ENCODE measurements at places on chromosomes 4 and X. TPM values are rescaled to one million over a fixed set of nuclear protein-coding genes. Genes with fewer than 3 reads are reported as not detected.

GRCh38 chr4:8282134-8282641 is 12.6 kb downstream of the HTRA3 start:
- no peak for DNase-seq

GRCh38 chrX:45794323-45794994 is 593.8 kb upstream of the DIPK2B start:
- no peak for DNase-seq

DNA sequence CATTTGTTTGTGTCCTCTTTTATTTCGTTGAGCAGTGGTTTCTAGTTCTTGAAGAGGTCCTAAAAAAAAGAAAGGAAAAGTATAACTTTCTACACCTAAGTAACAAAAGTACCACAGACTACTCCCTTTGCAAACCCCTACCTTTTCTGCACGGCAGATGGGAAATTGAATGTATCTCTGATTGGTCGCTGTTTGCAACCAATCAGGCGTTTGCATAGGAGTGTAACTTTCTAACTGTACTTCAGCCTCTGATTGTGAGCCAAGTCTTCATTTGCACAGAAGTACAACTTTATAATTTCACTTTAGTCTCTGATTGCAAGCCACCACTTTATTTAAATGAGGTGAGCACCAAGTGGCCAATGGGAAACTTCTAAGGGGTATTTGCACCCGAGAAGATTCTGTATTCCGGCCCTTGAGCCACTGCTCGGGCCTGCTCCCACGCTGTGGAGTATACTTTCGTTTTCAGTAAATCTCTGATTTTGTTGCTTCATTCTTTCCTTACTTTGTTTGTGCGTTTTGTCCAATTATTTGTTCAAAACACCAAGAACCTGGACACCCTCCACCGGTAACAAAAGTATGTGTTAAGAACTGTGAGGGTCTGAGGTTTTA is 40.3 kb upstream of the FHL1 start:
- no peak for DNase-seq

DNA sequence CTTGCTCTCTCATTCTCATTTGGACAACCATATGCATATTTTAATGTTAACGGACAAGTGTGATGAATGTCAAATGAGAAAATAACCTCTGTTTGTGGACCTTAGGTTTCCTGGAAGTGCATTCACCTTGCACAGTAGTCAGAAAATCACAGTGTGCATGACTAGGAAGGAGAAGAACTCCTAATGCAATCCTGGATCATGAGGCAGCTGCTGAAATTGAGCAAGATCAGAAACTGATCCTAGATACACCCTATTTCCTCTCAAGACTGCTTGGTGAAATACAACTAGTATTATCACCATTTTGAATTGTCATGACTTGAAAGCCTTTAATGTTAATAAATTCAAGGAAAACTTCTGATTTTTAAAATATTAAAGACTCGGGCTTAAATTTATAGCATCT is 1148.9 kb downstream of the STIM2 start:
- no peak for DNase-seq

- peak; percentile 33 for DNase-seq
Measured at GRCh38 chrX:11380187-11380844, 87.1 kb downstream of the AMELX start.

GPRIN3 gene
- 1.0 TPM for total RNA-seq

GRCh38 chr4:185573651-185574199 is 38.4 kb upstream of the PDLIM3 start:
- peak; percentile 88 for DNase-seq

MUC7 gene
- not detected for total RNA-seq

GRCh38 chr4:141077611-141078225 is 55.6 kb downstream of the RNF150 start:
- DNase-seq = no peak

DNA sequence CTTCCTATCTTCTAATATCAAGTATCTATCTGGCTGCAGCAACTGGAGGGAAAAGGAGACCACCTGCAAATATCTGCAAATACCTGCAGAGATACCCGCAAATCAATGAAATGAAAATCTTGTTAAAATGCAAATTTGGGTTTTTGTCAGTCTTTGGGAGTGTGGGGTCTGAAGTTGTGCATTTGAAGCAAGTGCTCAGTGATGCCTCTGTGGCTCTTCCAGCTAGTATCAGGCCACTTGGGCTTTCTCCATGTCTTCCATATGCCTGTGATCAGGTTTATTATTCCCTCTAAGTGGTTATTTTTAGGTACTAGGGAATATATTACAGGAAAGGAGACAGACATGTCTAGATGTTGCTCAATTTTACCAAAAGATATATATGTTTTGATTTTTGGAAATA is 880.3 kb downstream of the ADGRL3 start:
- DNase-seq = no peak

C4orf46 gene
- 6.6 TPM for total RNA-seq

IL2RG gene
- 0.13 TPM for total RNA-seq

GRCh38 chrX:40062525-40063155 is 35.1 kb downstream of the BCOR start:
- DNase-seq = no peak

DNA sequence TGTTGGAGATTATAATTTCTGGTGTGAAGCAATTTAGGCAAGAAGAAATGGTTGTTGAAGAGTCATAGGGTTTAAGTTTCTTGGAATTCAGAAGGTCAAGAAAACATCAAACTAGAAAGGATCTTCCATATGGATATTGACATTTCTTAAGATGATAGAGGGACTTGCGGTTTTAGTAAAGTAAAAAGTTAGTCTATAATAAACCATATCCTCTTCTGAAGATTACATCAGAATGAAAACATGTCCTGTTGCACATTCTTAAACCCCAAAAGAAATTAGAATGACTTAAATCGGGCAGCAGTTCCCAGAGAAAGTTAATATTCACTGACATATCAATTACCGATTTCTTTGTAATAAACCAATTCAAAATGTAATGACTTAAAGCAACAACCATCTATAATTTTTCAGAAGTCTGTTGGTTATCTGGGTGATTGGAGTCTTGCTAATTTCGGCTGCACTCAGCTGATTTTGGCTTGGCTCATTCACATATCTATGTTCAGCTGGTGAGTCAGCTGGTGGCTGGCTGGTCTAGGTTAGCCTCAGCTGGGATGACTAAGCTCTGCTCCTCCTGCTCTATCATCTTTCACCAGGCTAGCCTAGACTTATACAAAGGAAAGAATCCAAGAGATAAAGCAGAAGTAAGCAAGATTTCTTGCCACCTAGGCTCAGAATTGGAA is 24.4 kb upstream of the DYNLT3 start:
- DNase-seq = no peak

CSAG1 gene
- not detected for total RNA-seq

- no peak for DNase-seq
Measured at GRCh38 chr4:94939791-94940519, 182.2 kb downstream of the BMPR1B start.

SLC30A9 gene
- 44.1 TPM for total RNA-seq

FAM47A gene
- not detected for total RNA-seq

DNA sequence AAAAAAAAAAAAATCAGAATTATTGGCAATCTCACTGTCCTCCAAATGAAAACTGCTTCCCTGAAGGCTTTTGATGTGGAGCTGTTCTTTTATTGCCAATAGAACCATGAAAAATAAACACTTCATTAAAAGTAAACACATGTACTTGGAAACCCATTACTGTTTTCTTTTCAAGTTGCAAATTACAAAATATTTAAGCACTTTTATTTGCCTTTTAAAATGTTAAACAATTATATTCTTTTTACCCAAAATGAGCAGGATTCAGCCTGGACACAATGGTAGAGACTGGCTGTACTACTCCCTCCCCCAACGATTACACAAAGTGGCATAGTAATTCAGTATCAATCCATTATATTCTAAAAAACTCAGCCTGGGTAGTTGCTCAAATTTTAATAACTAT is 60.9 kb downstream of the SH2D1A start:
- no peak for DNase-seq

GRCh38 chrX:65997978-65998717 is 41.7 kb downstream of the VSIG4 start:
- DNase-seq = no peak

MAP9 gene
- 0.13 TPM for total RNA-seq

- DNase-seq = no peak
Measured at GRCh38 chrX:136731207-136731782, 49.4 kb downstream of the ARHGEF6 start.

GAGE12H gene
- not detected for total RNA-seq

- no peak for DNase-seq
Measured at GRCh38 chr4:97517939-97518338, 625.3 kb downstream of the STPG2 start.

PASD1 gene
- not detected for total RNA-seq

ALAS2 gene
- not detected for total RNA-seq

DNA sequence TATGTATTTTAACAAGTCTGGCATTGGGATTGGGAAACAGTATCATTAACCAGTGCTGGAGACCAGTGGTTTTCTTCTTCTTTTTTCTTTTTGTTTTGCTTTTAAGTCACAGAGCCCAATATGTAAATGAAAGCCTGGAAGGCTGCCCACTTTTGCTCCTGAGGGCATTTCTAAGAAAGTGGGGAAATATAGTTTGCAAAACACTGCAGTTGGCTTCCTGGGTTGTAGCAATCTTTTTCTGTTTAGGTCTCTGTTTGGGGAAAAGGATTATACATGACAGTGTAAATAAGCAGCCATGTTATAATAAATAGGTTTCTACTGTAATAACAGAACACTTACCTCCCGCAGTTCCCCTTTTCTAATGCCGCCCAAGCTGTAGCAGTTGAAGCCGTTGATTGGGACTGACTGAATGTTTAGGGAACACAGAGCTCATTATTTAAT is 105.5 kb downstream of the TMEM164 start:
- DNase-seq = no peak

DNA sequence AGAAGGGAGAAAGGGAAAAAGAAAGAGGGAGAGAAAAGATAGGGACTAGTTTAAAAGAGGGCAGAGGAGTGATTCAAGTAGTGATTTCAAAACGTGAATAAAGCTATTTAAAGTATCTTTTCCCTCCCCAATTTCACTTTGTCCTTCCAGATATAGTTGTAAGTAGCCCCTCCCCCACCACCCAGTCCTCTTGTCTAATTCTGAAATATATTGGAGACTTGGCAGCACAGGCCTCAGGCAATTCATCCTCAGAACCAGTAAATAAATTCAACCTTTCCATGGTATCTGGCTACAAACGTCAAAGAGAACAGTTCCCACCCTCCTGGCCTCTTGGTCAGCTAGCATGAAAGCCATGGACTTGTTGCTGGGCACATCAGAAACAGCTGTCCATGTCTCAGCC is 169.5 kb upstream of the SCML1 start:
- DNase-seq = no peak

YY2 gene
- total RNA-seq = 0.90 TPM

DNA sequence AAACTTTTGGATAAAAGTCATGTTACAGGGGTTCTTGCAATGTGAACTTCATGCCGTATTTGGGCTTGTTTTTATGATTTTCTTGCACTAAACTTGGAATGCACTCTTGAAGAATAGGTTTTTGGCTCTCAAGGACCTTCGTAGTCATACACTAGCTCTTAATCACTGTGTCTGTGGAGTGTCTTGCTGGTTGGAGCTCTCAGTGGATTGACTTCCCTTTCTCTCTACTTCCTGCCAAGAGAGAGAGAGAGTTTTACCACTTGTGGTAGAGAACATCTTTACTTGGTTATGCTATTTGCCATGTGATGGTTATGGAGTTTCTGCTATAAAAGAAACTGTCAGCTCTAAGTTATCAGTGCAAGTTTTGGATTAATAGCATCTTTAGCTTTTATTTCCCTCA is 112.4 kb downstream of the BMPR1B start:
- no peak for DNase-seq

- no peak for DNase-seq
Measured at GRCh38 chrX:49102190-49102589, 21.3 kb downstream of the GPKOW start.

GRCh38 chr4:159777689-159778088 is 674.8 kb downstream of the RAPGEF2 start:
- no peak for DNase-seq

- DNase-seq = no peak
Measured at GRCh38 chr4:150395872-150396271, 186.1 kb upstream of the MAB21L2 start.

DNA sequence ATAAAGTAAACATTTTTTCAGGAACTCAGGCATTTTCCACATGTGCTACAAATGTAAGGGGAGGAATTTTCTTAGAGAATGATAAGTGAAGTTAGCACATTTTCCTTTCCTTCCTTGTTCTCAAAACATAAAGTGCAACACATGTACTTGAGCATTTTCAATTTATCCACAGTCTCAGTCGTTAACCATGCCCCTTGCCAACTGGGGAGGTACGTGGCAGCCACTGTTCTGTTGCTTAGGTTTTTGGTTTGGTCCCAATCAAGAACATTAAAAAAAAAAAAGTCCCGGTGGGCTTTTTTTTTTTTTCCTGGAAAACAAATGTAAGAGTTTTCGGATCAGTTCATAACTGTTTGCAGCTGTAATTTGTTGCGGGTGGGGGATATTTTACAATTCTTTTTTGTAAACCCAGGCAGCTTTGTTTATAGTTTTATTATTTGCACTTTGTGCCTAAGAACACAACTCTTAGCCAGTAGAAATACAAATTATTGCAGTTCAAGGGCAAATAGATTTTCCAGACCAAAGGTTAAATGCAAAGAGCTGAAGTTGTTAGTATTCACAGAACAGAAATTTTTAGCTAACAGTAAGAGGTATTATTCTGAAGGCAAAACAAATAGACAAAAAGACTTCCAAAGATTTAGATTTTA is 112.1 kb upstream of the NAP1L5 start:
- DNase-seq = no peak

- no peak for DNase-seq
Measured at GRCh38 chrX:119402588-119402987, 3.5 kb downstream of the SLC25A43 start.

- no peak for DNase-seq
Measured at GRCh38 chrX:10893366-10893765, 217.8 kb upstream of the HCCS start.

- no peak for DNase-seq
Measured at GRCh38 chr4:172125443-172125842, 312.2 kb downstream of the GALNTL6 start.

GRCh38 chr4:136395212-136395722 is 1137.0 kb downstream of the PCDH18 start:
- DNase-seq = peak; percentile 15

DNA sequence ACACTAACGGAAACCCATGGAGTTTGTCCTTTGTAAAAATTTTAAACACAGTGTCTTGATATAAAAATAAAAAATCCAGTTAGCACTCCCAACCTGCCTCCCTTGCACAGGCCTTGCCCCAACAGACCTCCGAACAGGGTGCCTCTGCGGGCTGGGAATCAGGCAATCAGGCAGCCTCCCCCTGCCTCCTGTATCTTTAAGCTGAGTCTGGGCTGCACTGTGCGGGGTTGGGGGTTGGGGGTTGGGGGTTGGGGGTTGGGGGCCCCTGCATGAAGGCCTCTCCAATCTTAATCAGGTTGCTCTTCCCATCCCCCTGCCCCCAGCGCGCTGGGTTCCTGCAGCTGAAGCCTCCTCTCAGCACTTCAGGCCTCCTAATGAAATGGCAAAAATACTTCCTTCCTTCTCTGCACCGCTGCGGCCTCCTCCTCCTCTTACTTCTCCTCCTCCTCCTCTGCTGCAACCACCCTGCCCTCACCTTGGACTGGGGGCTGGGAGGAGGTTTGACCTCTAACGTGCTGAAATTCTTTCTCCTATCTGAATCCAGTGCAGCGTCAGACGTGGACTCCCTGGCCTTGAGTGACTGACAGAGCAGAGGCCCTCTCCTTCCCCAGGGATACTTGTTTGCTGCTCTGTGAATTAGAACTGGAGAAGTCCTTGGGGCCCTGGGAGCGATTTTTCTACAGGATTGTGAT is 26.6 kb downstream of the NLGN3 start:
- DNase-seq = no peak
